ENCODE measurements at places on chromosomes 13 and 19. TPM values are rescaled to one million over a fixed set of nuclear protein-coding genes. Genes with fewer than 3 reads are reported as not detected.
A peak's percentile ranks its signal among the peaks of the same experiment; 100 is the strongest.

DNA sequence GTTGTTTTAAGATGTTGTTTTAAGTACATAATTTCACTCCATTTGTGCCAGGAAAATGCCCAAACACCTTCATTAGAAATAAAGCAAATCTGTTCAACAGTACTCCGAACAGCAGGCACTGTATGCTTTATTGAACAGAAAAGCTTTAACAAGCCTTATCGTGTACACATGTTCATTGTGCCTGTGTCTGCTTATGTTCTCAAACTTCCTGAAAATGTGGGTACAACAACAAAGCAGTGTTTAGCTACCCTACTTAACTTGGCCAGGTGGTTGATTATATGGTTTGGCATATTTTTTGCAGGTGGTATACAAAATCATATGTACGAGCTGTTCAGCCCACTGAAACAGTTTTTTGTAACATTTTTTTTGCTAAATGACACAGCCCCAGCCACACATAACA lies 718.0 kb downstream of the DACH1 start:
- H3K4me1 ChIP-seq = no peaks in the 10 kb centered on the region
- no peak overlapping the region for H3K27ac ChIP-seq
- no peak overlapping the region for H3K4me3 ChIP-seq
- H3K36me3 ChIP-seq = no peaks in the 10 kb centered on the region
- no peaks in the 10 kb centered on the region for H3K27me3 ChIP-seq
- DNase-seq = no peak

Gene CLDN10
- total RNA-seq = not detected

DNA sequence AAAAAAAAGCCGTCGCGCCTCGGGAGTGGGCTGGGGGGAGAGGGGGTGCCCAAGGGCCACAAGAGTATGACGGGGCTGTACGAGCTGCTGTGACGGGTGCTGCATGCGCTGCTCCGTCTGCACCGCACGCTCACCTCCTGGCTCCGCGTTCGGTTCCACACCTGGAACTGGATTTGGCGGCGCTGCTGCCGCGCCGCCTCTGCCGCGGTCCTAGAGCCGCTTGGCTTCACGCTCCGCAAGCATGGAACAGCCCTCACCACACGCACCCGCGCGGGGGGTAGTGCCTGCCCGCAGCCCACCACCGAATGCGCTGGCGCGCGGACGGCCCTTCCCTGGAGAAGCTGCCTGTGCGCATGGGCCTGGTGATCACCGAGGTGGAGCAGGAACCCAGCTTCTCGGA lies 18.8 kb downstream of the C1QTNF9 start:
- H3K4me1 ChIP-seq = no peaks in the 10 kb centered on the region
- no peak overlapping the region for H3K27ac ChIP-seq
- H3K27me3 ChIP-seq = peaks cover 65% of the 10 kb centered on the region
- no peak for DNase-seq

- no peak for DNase-seq
- H3K4me3 ChIP-seq = no peak overlapping the region
- H3K36me3 ChIP-seq = no peaks in the 10 kb centered on the region
- no peaks in the 10 kb centered on the region for H3K4me1 ChIP-seq
Measured at GRCh38 chr19:38135150-38135998, 88.6 kb downstream of the DPF1 start.

DNA sequence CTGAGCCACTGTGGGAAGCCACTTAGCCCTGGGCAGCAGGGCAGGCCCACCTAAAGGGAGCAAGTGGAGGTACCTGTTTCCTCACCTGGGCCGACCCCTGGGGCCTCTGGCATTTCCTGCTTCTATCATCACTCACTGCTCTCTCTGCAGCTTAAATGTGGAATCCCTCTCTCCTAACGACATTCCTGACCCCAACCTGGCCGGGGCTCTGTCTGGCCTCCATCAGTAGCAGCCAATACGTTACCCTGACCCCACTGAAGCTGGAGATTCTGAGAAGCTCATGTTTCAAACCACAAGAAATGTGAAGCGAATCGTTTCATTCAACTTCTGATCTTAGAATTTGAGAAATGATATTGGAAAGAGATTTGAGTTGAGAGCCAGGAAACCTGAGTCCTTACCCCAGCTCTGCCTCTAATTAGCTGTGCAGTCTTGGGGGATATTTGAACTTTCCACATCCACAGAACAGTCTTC lies 39.9 kb downstream of the DOCK9 start:
- no peak overlapping the region for H3K4me3 ChIP-seq
- H3K4me1 ChIP-seq = no peaks in the 10 kb centered on the region
- DNase-seq = no peak
- peaks cover 19% of the 10 kb centered on the region for H3K36me3 ChIP-seq
- no peak overlapping the region for H3K27ac ChIP-seq

DNA sequence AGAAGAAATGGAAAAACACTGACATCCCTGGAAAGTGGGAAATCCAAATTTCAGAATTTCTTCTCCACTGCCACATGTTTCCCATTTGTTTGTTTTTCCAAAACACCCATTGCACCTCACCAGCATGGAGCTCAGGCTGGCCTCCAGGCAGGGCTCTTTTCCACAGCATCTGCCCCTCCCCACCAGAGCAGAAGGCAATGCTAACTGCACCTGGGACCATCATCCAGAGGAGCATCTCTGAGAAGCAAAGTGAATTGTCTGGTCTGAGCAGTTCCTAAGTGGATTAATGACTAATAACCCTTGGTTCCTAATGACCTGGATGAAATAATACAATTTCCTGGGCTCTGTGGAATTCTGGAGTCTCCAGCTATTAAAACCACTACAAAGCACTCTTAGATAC lies 8.8 kb upstream of the CYSLTR2 start:
- no peak for DNase-seq
- H3K36me3 ChIP-seq = no peaks in the 10 kb centered on the region
- no peaks in the 10 kb centered on the region for H3K27me3 ChIP-seq
- no peak overlapping the region for H3K27ac ChIP-seq
- no peaks in the 10 kb centered on the region for H3K4me1 ChIP-seq

GRCh38 chr13:100333141-100333540 lies 244.2 kb downstream of the PCCA start:
- DNase-seq = no peak
- H3K27me3 ChIP-seq = no peaks in the 10 kb centered on the region
- H3K27ac ChIP-seq = no peak overlapping the region
- H3K4me1 ChIP-seq = peaks cover 9% of the 10 kb centered on the region

GRCh38 chr19:47280183-47280797 lies 5.6 kb downstream of the INAFM1 start:
- peaks cover 7% of the 10 kb centered on the region for H3K36me3 ChIP-seq
- H3K27ac ChIP-seq = no peak overlapping the region
- H3K4me1 ChIP-seq = peaks cover 10% of the 10 kb centered on the region
- DNase-seq = peak; percentile 77
- no peaks in the 10 kb centered on the region for H3K27me3 ChIP-seq
- no peak overlapping the region for H3K4me3 ChIP-seq

Gene ZNF418
- 5.7 TPM for total RNA-seq

Gene TMIGD2
- 40.7 TPM for total RNA-seq

- no peak for DNase-seq
- H3K4me3 ChIP-seq = no peak overlapping the region
- no peak overlapping the region for H3K27ac ChIP-seq
- H3K27me3 ChIP-seq = no peaks in the 10 kb centered on the region
Measured at GRCh38 chr19:41367848-41368301, 3.9 kb upstream of the B9D2 start.

- no peaks in the 10 kb centered on the region for H3K36me3 ChIP-seq
- peak overlapping the region; percentile 76 for H3K4me3 ChIP-seq
Measured at GRCh38 chr19:12777217-12778016, 2.1 kb upstream of the HOOK2 start.

DNA sequence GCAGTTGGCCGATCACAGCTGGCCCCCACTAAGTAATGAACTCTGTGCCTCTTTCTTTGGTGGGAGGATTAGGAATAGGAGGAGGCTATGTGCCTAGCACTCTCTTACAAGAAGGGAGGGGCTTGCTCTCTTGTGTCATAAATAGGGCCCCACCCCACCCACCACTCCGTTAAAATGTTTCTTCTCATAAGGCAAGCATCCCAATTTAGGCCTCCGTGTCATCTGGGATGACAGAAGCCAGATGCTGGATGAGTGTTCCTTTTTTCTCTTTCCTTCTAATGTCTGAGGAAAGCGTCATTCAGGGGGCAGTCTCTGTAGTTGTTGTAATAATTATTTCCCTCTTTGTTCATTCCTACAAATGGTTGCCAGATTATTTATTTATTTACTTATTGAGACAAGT lies at the start of gene LIPE:
Gene LIPE, minus strand, starts transcription at position 76 of the 400 bp plus-strand sequence. CDS start 239 bp downstream, outside the sequence.
- no peak within 1 kb of the TSS for H3K27ac ChIP-seq
- DNase-seq = no peak
- H3K36me3 ChIP-seq = no peaks in the 10 kb centered on the region
- peaks cover 4% of the 10 kb centered on the region for H3K27me3 ChIP-seq
- peaks cover 10% of the 10 kb centered on the region for H3K4me1 ChIP-seq

All from activated CD8-positive, alpha-beta memory T cell treated with anti-CD3 and anti-CD28 coated beads, Interleukin-2, amount 10 ng/mL, durations not matched to agents 7 days and 5 days (primary cell).